Stimulated activated CD8-positive, alpha-beta memory T cell treated with anti-CD3 and anti-CD28 coated beads, Interleukin-7, amount 100 ng/mL, for 1 hour (primary cell): ENCODE measurements at places on chromosomes 5 and 9.

- no peak for DNase-seq
These were observed 11.4 kb downstream of the DCANP1 start for GRCh38 chr5:135435467-135436330.

DNA sequence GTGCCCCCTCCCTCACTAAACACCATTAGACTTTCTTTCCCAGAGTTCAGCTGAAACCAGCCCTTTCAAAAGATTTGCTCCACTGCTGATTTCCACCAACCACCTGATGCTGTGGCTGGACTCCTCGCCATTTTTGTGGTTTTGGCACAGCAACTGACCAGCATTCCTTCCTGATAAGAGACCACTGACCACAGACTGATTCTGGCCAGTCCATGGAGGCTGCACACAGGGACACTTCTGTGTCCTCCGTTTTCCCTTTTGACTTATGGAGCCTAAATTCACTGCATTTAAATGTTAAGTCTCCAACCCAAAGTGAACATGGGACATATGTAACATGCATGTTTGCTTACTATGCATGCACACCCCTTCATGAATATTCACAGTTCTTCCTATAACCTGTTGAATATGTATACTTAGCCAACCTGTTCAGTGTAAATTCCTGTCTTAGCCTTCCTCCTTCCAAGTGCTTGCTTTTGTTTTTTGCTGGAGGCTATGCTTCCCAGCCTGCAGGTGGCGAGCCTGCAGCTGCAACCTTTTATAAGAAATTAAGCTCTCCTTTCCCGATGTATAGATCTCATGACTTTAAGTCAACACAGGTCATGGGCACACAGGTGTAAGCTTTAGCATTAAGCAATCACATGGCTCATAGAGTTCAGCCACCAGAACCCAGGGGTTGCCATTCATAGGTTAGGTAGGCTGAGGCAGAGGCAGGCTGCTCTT lies 78.7 kb downstream of the ACTL7B start:
- no peak for DNase-seq

DNA sequence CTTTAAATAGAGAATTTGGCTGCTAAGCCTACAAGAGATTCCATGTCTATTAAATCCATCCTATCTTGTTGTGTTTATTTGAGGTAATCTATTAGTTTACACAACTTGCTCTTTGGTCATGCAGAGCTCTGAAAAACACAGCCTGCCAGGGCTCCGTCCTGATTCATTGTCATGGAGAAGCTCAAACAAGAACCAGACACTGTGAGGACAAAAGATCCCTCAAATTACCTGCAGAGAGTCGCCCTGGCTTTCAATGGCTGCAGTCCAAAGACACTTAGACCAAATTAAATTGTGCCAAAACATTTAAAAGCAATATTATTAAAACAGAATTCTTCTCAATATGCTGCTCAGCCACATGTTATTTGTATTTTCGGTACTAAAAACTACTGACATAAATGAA lies 60.1 kb downstream of the CDH18 start:
- DNase-seq, result no peak

- no peak for DNase-seq
These were observed 351.9 kb upstream of the TNC start for GRCh38 chr9:115469841-115470240.

DNA sequence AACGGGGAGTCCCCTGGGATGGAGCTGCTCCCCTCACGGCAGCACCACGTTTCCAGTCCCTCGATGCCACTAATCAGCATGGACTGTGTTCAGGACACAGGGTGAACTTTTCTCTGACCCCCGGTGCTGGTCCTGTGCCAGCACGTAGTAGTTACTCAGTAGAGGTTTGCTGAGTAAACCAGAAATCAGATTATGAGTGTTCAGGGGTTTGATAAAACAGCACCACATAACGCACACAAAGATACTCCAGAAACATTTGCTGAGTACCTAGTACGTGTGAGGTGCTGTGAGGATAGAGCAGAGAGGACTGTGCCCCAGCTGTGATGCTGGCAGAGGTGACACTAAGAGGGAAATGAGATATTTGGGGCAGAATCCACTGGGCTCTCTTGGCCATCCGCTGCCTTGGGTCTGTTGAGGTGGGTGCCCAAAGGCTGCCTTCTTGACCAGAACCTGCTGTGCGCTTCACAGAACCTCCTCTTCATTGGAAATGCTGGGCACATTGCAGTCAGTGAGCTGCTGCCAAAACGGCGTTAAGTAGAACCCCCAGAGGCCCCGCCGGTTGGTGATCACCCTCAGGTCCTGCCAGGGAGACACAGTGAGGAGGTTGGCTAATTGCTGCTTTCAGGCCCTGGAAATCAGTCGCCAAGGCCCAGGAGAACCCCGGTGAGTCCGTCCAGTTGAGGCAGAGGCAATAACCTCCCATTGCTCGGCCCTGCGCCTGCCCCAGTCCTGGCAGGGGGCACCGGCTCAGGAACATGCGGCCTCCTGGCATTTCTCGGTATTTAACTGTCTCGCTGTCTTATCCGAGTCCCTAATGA lies 49.4 kb downstream of the NEURL1B start:
- DNase-seq, result no peak

DNA sequence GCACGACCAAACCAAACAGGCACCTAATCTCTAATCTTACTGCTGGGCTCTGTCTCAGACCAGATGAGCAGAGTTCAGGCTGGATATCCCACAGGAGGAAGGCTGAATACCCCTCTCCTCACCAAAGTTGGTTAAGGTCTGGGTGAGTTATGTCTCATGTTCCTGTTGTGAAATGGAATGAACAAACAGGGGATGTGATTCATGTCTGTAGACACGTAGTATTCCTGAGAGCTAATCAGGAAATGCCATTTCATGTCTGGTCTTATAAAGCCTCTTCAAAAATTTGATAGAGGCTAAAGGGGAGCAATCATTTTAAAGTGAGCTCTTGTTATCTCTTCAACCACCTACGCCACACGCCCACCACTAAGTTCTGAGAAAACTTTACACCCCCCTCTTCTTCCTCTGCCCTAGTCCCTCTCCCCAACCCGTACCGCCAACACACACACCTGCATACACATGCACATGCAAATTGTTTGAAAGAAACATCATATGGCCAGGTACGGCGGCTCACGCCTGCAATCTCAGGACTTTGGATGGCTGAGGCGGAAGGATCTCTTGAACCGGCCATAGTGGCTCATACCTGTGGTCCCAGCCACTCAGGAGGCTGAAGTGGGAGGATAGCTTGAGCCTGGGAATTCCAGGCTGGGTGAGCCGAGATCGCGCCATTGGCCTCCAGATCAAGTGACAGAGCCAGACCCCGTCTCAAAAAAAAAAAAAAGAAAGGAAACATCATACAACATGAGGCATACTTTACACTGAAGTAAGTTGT lies 69.8 kb upstream of the RAI14 start:
- DNase-seq, result no peak

- DNase-seq, result no peak
These were observed 5.7 kb upstream of the RAPGEF1 start for GRCh38 chr9:131745610-131746009.

DNA sequence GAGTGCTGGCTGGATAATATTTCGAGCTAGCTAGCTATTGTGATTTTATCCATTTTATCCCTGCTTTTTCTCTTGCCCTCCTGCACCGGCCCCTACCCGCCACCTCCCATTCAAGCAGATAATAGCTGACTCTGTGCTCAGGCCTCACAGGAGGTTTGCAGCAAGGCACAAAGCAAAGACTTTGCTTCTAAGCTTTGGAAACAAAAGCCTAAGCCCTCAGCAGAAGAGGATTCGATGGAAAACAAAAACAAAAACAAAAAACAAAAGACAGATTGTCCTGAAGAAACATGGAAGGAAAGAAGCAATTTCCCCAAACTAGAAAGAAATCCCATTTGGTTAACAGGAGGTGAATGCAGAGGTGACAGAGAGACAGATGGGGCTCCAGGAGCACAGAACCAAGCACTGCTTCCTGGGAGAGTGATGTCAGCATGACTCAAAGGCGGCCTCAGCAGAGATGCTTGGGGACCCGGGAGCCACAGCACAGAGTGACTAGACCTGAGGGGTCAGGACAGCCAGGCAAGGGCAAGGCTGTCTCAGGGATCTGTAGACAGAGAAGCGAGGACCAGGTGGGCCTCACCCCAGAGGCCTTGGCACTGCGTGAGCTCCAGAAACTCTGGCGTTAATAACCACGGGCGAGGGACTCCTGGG lies 28.4 kb downstream of the MTX3 start:
- DNase-seq, result no peak

DNA sequence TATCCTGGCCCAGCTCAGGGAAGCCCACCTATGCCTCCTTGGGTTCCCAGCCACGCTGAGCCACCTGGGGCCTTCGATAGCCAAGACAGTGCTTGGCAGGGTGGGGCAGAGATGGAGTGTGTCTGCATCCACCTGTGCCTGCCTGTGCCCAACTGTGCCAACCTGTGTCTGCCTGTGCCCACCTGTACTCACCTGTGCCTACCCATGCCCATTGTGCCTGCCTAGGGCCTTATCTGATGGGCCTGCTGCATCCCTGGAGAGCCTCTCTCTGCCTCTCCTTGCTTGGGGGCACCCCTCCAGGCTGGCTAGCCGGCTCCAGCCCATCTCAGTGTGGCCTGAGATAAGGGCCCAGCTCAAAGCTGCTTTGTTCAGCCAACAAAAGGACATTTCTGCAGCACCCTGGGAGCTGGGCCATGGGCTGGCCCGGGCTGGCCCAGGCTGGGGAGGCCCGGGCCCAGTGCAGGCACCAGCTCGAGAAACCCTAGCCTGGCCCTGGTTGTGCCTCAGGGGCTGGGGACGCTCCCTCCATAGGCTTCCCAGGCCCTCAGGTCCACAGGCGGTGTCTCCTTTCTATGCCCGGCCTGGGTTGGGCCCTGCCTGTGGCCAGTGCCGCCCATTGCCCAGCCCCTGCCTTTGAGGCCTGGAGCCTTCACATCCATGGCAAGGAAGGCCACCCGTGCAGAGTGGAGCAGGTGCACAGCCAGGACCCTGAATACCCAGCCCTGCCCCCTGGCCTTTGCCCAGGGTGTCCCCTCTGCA lies 37.3 kb upstream of the NOTCH1 start:
- DNase-seq, result no peak

GRCh38 chr5:139387611-139388197 lies 2.0 kb downstream of the MZB1 start:
- no peak for DNase-seq

DNA sequence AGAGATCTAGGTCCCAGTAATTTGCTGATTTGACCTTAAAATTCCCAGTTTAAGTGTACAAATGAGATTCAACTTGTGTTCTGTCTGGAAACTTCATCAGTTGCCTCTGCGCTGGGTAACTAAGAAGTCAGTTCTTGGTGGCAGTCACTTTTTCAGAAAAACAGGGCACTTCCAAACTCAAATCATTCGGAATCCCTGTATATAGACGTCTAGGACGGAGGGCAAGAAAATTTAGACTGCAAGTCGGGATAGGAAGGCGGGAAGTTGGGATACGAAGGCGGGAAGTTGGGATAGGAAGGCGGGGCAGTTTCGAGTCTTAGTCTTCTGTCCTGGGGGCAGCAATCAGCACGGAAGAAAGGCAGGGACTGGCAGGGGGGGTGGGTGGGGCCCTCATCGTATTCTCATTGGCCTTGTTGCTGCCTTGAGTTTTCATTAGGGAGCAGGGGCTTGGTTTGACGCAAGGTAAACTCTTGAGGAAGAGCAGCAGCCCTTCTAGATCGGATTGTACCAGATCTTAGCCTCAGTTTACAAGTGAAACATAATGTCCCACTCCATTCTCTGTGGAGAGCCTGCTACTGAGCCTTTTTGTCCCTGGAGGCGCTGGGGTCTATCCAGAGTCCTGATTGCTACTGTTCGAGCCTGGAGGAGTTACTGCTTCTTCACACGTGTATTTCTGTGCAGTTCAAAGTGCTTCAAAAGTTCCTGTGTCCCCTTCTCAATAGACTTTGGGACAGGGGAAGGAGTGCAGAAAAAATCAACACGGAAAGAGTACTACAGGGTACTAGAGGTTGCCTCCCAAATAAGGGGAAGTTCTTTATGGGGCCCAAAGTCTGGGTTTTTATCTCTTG lies 2.7 kb upstream of the PURA start:
- no peak for DNase-seq
